ENCODE measurements at places on chromosomes 13 and 19.

DNA sequence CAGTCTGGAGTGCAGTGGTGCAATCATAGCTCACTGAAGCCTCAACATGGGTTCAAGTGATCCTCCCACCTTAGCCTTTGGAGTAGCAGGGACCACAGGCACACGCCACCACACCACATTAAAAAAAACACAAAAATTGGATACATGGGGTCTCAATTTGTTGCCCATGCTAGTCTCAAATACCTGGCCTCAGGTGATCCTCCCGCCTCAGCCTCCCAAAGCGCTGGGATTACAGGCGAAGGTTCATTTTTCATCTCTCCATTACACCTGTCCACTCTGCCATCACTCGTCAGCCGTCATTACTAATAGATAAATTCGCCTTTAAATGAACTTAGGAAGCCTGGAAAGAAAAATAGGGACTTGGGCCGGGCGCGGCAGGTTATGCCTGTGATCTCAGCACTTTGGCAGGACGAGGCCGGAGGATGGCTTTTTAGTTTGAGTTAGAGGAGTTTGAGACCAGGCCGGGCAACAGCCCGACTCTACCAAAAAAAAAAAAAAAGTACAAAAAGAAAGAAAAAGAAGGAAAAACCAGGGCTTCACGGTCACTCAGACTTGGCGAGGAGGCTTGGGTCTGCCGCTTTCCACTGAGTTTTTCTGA lies 685 bp upstream of the SUPT5H start:
- no peak for DNase-seq

DNA sequence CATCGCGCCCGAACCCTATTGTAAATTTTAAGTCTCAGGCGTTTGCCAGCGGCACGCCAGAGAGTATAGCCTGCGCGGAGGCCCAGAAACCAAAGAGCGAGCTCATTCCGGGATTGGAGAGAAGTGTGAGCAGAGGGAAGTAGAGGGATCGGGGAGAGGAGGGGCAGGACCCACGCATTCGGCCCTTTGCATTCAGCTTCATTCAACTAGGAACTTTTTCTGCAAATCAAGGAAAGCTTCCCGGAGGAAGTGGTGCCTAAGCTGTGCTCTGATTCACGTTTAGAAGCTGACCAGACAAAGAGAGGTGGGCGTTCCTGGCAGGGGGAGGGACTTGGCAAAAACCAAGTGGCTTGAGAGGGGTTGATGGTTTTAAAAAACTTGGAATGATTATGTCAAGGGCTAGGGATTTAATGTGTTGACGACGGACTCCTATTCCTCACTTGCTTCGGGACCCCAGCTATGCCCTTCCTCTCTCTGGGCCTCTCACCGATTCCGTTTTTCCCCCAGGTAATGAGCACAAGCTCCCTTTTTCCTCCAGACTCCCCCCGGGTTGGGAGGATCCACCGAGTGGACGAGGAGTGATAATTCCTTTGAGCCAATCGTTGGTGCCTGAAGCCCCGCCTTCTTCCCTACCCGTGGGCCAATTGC lies 811 bp upstream of the PRMT1 start:
- peak; percentile 62 for DNase-seq

GRCh38 chr13:78562237-78562889 lies 41.0 kb downstream of the POU4F1 start:
- no peak for DNase-seq

GRCh38 chr13:41603917-41604316 lies 146.6 kb downstream of the RGCC start:
- peak; percentile 7 for DNase-seq

DNA sequence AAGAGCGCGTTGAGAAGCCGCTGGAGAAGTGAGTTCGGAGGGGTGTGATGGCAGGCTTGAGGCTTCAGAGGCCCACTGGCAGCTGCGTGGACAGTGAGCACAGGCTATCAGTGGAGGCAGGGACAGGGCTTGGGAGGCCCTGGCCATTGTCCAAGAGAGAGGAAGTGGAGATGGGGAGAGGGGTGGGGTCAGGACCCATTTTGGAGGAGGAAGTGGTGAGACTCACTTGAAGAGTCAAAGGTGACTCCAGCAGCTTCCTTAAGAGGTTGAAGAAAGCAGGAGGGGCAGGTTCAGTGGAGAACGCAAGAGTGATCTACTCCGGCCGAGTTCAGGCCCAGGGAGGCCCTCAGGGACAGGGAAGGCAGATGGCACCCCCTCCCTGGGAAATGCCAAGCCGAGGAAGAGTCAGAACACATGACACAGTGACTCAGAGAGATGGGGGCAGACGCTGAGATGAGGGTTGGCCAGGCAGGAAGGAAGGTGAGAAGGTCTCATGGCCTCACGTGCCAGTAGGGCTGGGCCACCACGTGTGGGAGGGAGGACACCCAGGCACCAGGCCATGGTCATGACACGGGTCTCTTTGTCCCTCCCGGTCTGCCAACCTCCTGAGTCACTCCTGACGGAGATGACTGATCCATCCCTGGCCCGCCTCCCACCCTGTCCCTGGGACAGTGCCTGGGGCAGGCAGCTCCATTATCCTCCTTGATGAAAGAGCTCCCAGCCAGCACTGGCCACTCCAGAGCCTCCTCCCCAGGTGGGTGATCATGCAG lies 10.1 kb upstream of the CD22 start:
- no peak for DNase-seq

- no peak for DNase-seq
These were observed 459 bp downstream of the PRAM1 start for GRCh38 chr19:8501981-8502380.

Data from stimulated activated CD4-positive, alpha-beta T cell treated with anti-CD3 and anti-CD28 coated beads, Interleukin-4, amount 100 ng/mL, for 48 hours (primary cell).